Uterus (tissue), 4 donors: ENCODE measurements at places on chromosomes 1 and 21. TPM values are rescaled to one million over a fixed set of nuclear protein-coding genes. Genes with fewer than 3 reads are reported as not detected.

GRCh38 chr21:16908077-16908476, 604.8 kb upstream of the CXADR start:
- no peak overlapping the region for H3K27ac ChIP-seq
- H3K4me3 ChIP-seq, result no peak overlapping the region
- no peaks in the 10 kb centered on the region for H3K27me3 ChIP-seq
- peak; percentile 72 for DNase-seq
- no peaks in the 10 kb centered on the region for H3K4me1 ChIP-seq
- H3K36me3 ChIP-seq, result no peaks in the 10 kb centered on the region

DNA sequence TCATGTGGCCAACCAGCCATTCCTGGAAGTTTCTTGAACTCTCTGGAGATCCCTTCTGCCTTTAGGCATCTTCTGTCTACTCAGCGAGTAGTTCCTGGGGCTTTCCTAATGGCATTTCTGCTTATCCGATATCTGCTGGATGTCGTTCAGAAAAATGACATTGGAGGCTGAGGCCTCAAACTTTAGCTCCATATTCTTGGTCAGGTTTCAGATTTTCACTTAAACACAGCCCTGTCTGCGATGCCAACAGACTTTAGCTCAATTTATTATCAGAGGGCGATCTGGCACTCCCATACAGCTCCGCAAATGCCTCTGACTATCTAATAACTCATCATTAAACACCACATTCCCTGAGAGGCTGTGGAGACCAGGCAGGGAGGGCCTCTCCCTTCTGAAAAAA, 46.3 kb upstream of the ETS2 start:
- no peaks in the 10 kb centered on the region for H3K36me3 ChIP-seq
- no peak overlapping the region for H3K4me3 ChIP-seq
- no peaks in the 10 kb centered on the region for H3K4me1 ChIP-seq

- no peaks in the 10 kb centered on the region for H3K27me3 ChIP-seq
- peak overlapping the region; percentile 88 for H3K27ac ChIP-seq
- no peak for DNase-seq
These were observed 152.6 kb downstream of the ETS2 start for GRCh38 chr21:38958323-38958705.

DNA sequence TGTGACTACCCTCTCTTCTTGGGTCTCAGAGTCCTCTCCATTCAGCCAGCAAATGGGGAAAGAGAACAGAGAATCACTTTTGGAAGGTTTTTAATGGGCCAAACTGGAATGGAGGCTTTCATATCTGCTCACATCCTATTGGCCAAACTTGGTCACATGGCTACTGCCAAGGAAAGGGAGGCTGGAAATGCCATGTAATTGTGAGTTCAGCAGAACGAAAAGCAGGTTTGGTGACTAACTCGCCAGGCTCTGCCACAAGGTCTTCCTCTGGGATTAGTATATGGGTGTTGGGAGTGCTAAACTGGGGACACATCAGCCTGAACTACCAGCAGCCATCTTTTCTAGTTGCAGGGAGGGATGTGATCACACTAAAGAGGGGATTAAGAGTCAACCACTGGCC, 19.2 kb downstream of the RD3 start:
- no peaks in the 10 kb centered on the region for H3K4me1 ChIP-seq
- no peak overlapping the region for H3K4me3 ChIP-seq
- no peak for DNase-seq
- H3K27me3 ChIP-seq, result no peaks in the 10 kb centered on the region
- H3K27ac ChIP-seq, result no peak overlapping the region

- H3K4me1 ChIP-seq, result no peaks in the 10 kb centered on the region
- no peaks in the 10 kb centered on the region for H3K36me3 ChIP-seq
- no peak for DNase-seq
- H3K27me3 ChIP-seq, result no peaks in the 10 kb centered on the region
These were observed 68.1 kb downstream of the RPS6KA1 start for GRCh38 chr1:26597629-26598039.

DNA sequence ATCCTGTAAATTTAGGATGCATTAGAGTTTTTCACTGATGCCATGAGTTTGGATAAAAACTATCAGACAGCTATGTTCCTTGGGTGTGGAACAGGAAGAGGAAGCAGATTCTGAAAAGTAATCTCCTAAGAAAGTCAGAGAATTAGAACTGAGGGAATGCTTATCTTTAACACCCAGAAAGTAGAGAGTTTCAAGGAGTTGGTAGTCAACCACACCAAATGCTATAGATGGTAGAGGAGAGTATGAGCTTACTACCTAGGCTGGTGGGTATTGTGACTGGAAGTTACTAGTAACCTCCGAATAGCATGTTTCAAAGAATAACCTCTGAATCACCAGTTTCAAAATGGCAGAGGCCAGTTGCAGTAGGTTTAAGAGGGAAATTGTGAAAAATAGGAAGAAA, 288.0 kb downstream of the HMCN1 start:
- no peak overlapping the region for H3K4me3 ChIP-seq
- no peaks in the 10 kb centered on the region for H3K4me1 ChIP-seq
- DNase-seq, result no peak
- no peaks in the 10 kb centered on the region for H3K36me3 ChIP-seq
- H3K27me3 ChIP-seq, result no peaks in the 10 kb centered on the region

GRCh38 chr1:55703726-55704363, 488.7 kb upstream of the USP24 start:
- H3K27ac ChIP-seq, result peak overlapping the region; percentile 62
- no peaks in the 10 kb centered on the region for H3K4me1 ChIP-seq
- no peak overlapping the region for H3K4me3 ChIP-seq
- DNase-seq, result no peak
- no peaks in the 10 kb centered on the region for H3K36me3 ChIP-seq
- H3K27me3 ChIP-seq, result no peaks in the 10 kb centered on the region

- H3K27me3 ChIP-seq, result peaks cover 26% of the 10 kb centered on the region
- no peaks in the 10 kb centered on the region for H3K4me1 ChIP-seq
- H3K27ac ChIP-seq, result no peak overlapping the region
- no peak overlapping the region for H3K4me3 ChIP-seq
These were observed 75.8 kb downstream of the RRAGC start for GRCh38 chr1:38783640-38784229.

DNA sequence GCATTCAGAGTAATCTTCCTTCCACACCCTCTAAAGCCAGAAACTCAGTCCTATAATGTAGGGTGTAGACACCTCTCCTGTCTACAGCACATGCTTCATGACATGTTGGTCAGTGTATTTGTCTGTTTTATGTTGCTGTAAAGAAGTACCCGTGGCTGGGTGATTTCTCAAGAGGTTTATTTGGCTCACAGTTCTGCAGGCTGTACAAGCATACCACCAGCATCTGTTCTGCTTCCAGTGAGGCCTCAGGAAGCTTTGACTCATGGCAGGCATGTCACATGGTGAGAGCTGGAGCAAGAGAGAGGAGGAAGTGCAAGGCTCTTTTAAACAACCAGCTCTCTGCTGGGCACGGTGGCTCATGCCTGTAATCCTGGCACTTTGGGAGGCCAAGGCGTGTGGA, 12.1 kb downstream of the PLOD1 start:
- no peaks in the 10 kb centered on the region for H3K4me1 ChIP-seq
- DNase-seq, result no peak
- no peak overlapping the region for H3K4me3 ChIP-seq
- H3K36me3 ChIP-seq, result no peaks in the 10 kb centered on the region
- no peaks in the 10 kb centered on the region for H3K27me3 ChIP-seq

DNA sequence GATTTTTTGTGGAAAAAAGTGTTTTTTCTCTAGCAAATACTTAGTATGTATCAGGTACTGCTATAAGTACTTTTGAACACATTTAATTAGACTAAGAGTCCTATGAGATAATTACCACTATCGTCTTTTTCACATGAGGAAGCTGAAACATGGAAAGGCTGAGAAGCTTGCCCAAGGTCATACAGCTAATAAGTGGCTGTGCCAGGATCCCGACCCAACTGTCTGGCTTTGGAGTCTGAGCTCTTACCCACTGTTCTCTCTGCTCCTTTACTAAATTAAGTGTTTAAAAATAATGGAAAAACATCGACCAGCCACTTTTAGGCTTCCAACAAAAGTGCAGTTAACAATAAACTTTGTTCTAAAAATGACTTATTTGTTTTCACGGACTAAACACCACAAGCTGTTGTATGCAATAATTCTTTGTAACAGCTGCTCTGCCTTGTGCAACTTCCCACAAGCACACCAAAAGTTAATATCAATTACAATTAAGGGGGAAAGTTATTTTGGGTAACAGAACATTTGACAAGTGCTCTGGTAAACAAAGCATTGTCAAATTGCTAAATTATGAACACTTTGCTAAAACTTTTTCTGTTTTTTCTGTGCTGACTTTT, 75.7 kb downstream of the CRB1 start:
- no peaks in the 10 kb centered on the region for H3K36me3 ChIP-seq
- DNase-seq, result no peak
- H3K27me3 ChIP-seq, result no peaks in the 10 kb centered on the region
- H3K4me1 ChIP-seq, result no peaks in the 10 kb centered on the region
- H3K4me3 ChIP-seq, result no peak overlapping the region

DNA sequence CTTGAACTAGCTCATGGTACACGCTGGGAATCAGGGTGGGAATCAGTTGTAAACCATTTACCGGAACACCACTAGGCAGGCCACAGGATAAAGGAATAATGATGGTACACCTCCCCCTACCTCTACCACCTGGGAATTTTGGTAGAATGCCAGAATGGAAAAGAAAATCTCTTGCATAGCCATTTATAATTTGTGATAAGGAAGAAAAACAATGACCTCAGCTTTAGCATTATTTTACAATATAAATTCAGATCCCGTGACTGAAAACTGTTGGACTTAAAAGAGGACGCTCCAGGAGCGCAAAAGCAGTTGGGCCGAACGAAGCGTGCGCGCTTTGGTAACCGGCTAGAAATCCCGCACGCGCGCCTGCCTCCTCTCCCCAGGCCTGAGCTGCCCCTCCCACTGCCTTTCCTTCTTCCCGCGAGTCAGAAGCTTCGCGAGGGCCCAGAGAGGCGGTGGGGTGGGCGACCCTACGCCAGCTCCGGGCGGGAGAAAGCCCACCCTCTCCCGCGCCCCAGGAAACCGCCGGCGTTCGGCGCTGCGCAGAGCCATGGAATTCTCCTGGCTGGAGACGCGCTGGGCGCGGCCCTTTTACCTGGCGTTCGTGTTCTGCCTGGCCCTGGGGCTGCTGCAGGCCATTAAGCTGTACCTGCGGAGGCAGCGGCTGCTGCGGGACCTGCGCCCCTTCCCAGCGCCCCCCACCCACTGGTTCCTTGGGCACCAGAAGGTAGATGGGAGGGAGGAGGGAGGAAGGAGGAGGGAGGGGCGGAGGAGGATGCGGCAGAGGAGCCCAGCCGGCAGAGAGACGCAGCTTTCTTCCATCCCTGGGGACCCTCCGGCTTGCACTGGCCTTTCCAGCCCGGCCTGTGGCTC, at the start of gene CYP4X1:
Gene CYP4X1, plus strand, starts transcription at position 402 of the 873 bp plus-strand sequence. Its CDS starts 149 bp downstream, at position 551.
- H3K4me3 ChIP-seq, result peak within 1 kb of the TSS; percentile 15
- no peaks in the 10 kb centered on the region for H3K27me3 ChIP-seq
- no peaks in the 10 kb centered on the region for H3K4me1 ChIP-seq
- peak; percentile 15 for DNase-seq

DNA sequence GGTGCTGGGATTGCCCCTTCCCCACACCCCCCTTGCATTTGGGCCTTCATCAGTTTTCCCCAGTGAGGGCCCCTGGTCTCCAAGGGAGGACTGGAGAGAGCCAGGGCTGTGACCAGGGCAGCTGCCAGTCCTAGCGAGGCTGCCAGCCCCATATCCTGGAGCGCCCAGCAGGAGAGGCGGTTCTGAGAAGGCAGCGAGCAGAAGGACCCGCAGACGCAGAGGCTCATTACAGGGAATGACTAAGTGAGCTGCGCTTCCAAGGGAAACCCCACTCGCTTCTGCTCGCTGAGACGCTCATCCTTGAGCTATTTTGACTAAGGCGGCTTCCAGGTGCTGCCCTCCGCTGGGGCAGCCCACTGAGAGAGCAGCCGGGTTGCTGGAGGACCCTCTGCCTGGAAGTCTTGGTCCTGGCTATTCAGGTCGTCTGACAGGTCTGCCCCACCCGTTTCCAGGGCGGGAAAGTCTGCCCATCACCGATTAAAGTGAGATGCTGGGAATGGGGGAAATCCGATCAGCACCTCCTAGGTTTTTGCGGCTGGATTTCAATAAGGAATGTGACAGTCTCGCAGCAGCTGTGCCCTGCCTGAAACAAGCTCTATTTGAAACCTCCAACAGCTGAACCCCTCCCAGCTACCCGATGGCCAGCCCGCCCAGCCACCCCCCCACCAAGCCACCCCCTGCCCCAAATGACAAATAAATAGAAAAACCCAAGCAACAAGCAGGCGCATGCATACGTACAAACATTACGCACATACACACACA, 2.8 kb downstream of the KCNN3 start:
- H3K4me3 ChIP-seq, result peak overlapping the region; percentile 66
- no peaks in the 10 kb centered on the region for H3K36me3 ChIP-seq
- DNase-seq, result peak; percentile 57
- H3K27me3 ChIP-seq, result no peaks in the 10 kb centered on the region
- no peaks in the 10 kb centered on the region for H3K4me1 ChIP-seq

Gene CELA3B
- total RNA-seq, result not detected

Gene SLC1A7
- total RNA-seq, result 0.24 TPM

Gene ANKRD65
- 1.3 TPM for total RNA-seq

Gene C1orf226
- total RNA-seq, result 24.4 TPM

Gene FAM78B
- 0.26 TPM for total RNA-seq

Gene LAMB3
- total RNA-seq, result not detected

Gene STMN1
- 76.0 TPM for total RNA-seq

Gene FCRLA
- total RNA-seq, result not detected
